ENCODE measurements at places on chromosomes 1 and 21.
A peak's percentile ranks its signal among the peaks of the same experiment; 100 is the strongest.

- DNase-seq, result peak; percentile 33
Observed at GRCh38 chr1:21779613-21780521, 3.1 kb downstream of the USP48 start.

DNA sequence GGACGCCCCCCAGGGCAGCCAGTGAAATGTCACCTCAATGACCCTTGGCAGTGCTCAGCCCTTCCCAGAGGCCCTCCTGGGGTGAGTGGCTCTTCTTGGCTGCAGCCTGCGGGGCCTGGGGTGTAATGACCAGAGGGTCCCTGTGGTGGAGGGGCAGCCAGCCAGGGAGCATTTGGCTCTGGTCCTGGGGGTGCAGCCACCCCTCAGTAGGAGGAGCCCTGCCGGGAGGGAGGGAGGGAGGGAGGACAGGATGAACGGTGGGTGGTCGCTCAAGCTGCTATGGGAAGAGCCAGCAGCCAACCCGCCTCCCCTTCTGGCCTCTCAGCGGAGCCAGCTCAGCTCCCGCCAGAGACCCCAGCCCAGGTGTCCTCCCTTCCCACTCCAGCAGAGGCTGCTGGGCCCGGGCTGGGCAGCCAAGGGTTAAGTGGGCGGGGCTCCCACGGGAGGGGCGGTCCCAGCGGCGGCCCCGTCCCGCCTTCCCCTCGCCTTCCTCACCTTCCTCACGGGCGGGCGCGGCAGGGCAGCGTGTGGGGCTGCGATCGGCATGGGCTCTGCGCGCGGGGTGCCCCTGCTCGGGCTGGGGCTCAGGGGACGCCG, 9.0 kb upstream of the PLCH2 start:
- peak; percentile 7 for DNase-seq

GRCh38 chr1:24486331-24487065, 16.1 kb upstream of the RCAN3 start:
- DNase-seq, result no peak

DNA sequence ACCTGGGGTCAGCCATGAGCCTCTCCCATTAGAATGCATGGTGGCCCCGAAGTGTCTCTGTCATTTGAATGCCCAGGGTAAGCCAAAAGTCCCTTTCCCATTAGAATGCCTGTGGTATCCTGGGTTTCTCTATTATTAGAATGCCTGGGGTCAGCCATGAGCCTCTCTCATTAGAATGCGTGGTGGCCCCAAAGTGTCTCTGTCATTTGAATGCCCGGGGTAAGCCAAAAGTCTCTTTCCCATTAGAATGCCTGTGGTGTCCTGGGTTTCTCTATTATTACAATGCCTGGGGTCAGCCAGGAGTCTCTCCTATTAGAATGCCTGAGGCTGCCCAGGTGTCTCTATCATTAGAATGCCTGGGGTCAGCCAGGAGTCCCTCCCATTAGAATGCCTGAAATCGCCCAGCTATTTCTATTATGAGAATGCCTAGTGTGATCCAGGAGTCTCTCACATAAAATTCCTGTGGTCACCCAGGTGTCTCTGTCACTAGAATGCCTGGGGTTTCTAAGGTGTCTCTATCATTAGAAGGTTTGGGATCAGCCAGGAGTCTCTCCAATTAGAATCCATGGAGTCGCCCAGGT, 65.5 kb downstream of the RNF187 start:
- DNase-seq, result no peak

Data from stimulated activated CD8-positive, alpha-beta memory T cell treated with anti-CD3 and anti-CD28 coated beads, Interleukin-15, amount 100 ng/mL, for 48 hours (primary cell).